ENCODE measurements at places on chromosomes 1 and 21. TPM values are rescaled to one million over a fixed set of nuclear protein-coding genes. Genes with fewer than 3 reads are reported as not detected.

The OR1C1 gene
- polyA plus RNA-seq: not detected

The IRF6 gene
- polyA plus RNA-seq: 1.0 TPM

- no peak for DNase-seq
These were observed 31.2 kb downstream of the ITSN1 start for GRCh38 chr21:33673473-33673872.

DNA sequence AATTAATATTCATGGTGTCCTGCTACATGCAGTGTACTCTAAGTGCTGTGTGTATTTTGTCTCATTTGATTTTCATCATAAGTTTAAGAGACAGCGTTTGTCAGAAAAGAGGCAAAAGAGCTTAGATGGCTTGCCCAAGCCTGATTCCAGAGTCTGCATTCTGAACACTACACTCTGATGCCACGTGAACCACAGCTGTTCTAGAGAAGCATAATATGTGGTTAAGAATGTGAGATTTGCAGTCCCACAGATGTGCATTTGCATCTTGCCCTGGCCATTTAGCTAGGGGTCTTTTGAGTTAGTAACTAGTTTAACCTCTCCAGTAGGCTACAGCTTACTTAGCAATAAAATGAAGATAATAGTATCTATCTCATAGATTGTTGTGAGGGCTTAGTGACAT lies 9.2 kb upstream of the GADD45A start:
- DNase-seq: no peak

DNA sequence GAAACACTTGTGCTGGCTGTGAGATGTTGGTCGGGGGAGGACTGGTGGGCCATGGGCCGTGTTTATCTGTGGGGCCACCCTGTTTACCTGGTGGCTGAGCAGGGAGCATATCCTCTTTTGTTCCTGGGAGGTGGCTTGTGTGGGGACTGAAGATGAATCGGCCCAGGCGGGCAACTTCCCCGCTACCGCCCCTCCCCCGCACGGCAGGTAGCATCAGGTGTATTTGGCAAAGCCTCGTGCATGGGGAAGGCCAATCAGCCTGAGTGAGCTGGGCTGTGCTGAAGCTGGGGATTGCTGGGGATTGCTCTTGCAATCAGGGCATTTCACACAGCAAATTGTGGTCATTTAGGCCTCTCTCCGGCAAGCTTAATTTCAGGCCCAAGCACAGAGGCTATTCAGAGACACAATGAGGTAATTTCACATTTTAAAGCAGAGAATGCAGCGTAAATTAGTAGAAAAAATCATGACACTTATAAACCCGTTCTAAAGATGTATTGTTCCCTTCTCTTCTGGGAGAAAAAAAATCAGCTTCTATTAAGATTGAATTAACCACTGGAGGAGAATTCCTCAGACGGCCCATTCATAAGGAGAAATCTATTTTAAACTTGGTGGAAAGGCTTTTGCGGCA lies 197.7 kb upstream of the POU3F1 start:
- DNase-seq: no peak

GRCh38 chr1:23263380-23263887 lies 46.1 kb upstream of the HTR1D start:
- no peak for DNase-seq

Measured in AG04450 (cell line).